ENCODE measurements at places on chromosomes 3 and 15. TPM values are rescaled to one million over a fixed set of nuclear protein-coding genes. Genes with fewer than 3 reads are reported as not detected.

GRCh38 chr3:67737906-67738865 is 83.8 kb upstream of the SUCLG2 start:
- no peak for DNase-seq

- DNase-seq = no peak
Observed at GRCh38 chr15:69357773-69358771, 56.1 kb upstream of the KIF23 start.

DNA sequence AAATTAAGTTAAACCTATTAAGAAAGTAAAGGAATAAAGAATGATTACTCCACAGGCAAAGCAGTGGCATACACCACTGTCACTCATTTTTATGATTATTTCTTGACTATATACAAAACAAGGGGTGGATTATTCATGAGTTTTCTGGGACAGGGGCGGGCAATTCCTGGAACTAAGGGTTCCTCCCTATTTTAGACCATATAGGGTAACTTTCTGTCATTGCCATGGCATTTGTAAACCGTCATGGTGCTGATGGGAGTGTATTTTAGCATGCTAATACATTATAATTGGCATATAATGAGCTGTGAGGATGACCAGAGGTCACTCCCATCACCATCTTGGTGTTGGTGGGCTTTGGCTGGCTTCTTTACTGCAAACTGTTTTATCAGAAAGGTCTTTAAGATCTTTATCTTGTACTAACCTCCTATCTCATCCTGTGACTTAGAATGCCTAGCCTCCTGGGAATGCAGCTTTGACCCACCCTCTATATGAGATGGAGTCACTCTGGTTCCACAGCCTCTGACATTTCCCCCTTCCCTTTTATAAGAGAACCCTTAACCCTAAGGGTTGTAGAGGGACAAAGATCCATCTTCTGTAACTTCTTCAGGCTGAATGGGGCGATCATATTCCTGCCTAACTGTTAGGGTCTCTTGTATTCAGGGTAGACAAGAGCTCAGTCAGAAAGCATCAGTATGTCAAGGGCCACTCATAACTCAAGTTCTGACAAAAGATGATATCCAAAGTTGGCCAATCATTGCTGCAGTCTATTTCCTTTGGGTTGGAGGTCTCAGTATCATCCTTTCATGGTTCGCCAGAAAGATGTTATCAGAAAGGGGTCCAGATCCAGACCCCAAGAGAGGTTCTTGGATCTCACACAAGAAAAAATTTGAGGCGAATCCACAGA is 79.5 kb upstream of the LIPC start:
- DNase-seq = no peak

DNA sequence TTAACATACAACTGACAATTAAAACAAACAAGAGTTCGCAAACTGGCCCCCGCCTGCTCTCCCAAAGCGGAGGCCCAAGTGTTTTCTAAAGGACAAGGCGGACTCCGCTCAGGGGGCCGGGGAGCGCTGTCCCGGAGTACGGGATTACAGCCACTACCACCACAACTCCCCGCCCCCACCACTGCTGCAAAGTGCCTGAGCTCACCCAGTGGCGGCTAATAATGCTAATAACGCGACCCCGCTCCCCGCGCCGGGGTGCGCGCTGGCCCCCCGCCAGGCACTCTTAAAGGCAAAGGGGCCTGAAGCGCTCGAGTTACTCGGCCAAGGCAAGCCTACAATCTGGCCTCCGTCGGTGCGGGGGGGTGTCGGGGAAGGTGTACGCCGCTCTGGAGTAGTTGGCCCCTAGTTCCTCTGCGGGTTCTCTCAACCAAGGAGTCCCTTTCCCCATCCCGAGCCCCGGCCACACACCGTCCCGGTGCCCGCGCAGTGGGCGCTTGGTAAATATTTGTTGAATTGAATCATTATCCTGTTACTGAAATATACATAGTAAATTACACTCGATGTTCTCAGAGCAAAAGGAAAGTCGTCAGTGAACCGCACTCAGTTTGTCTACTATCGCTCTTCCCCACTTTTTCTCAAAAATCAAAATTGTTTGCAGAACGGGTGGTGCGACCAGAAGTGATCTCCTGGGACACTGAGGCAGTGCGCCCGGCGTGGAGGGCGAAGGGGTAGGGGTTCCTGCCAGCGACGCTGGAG is 827 bp downstream of the WNT5A start:
- DNase-seq = no peak

DNA sequence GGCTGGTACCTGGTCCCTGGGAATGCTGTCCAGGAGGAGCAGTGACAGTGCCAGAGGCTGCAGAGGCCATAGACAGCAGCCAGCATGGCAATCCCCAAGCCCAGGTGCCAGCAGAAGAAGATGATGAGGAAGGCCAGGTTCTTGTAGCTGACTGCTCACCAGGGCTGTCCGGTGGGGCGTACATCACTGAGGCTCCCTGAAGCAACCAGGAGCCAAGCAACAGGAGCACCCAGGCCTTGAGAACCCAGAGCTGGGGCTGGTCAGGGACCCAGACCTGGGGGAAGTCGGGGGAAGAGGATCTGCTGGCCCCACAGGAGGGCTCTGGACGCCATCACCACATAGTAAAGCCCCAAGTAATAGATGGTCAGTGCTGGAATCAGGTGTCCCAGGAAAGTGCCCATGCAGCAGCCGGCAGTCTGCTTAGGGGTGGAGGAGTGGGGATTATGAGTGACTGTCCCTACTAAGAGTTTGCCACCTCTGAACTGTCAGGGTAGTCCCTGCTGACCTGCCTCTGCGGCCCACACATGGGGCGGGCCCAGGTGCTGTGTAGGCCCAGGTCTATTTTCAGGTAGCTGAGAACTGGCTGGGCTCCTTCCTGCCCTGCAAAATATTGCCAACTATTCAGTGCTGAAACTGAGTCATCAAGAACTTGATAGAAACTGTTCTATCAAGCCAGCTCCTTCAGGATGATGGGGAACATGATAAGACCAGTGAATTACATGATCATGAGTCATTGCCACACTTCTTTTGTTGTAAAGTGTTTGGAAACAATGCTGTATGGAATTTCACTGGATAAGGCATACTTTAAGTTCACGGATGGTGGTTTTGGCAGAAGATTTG is 68.7 kb downstream of the CHRD start:
- no peak for DNase-seq

DNA sequence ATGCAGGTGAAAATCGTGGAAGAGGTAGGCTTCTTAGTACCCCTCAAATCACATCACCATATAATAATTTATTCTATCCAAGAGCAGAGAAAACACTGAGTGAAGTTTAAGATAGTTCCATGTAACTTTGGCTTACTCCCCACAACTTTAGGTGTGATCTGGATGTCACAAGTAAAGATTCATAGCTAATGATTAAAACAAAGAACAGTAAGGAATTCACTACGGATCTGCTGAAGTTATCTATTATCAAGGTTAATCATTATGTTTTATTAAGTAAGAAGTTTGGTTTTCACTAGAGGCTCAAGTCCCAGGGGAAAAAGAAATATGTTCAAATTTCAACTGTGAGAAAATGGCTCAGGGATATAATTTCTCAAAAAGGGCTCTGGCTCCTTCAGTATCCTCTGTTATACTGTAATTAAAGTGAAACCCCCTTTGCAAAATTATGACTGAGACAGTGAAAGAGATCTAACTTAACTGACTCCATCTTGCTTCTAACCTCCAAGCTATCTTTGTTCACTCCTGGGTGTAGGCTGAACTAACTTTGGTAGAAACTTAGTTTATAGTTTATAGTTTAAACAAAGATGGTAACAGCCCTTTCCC is 17.1 kb downstream of the CD80 start:
- no peak for DNase-seq

- no peak for DNase-seq
Observed at GRCh38 chr3:128480717-128481437, 12.1 kb downstream of the GATA2 start.

DNA sequence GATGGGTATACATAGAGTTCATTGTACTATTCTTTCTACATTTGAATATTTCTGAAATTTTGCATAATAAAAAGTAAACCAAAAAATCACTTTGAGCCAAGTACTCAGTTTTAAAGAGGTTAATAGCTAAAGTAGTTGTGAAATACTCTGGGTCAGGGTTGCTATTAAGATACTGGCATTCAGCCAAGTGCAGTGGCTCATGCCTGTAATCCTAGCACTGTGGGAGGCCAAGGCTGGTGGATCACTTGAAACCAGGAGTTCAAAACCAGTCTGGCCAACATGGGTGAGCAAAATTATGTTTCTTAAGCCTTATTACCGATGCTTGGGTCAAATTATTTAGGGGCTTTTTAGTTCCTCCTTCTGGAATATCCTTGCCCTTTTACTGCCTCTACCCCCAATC is 122.0 kb upstream of the MELTF start:
- no peak for DNase-seq

DNA sequence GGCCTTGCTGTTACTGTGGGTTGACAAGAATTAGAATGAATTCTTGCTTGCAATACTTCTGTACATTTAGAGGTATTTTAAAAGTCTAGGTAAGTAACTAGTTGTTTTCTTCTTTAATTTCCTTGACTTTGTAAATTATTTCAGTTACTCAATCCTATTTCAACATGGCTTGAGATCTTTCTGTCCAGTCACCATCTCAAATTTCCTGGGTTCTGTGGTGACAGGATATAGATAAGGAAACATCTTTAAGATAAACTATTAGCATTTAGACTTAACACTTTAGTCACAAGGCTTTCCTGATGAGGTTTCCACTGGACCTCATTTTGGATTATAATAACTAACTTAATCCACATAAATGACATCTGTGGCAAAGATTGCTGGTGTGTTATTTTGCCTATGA is 195.9 kb upstream of the DPH6 start:
- DNase-seq = no peak

- peak; percentile 58 for DNase-seq
Observed at GRCh38 chr15:31271711-31272557, 54.7 kb upstream of the KLF13 start.

GRCh38 chr15:52876991-52877663 is 87.0 kb upstream of the ONECUT1 start:
- DNase-seq = no peak

GRCh38 chr15:41713047-41713446 is 52.8 kb downstream of the MGA start:
- DNase-seq = no peak

GRCh38 chr3:192275741-192276355 is 451.5 kb downstream of the FGF12 start:
- no peak for DNase-seq

DNA sequence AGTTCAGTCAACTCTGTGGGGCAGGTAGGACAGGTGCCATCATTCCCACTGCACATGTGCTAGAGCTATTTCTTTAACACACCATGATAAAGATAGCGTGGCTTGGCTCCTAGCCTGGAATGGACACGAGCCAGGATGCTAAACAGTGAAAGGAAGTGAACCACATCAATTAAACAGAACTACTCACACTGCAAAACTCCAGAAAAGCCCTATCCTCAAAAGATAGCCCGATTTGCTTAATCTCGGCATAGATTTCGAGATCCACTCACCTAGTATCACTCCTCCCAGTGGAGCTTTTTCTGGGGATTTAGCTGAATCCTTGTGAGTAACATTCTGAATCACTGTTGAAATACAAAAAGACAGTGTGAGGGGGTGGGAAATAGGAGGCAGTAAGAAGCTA is 118.0 kb downstream of the ABI3BP start:
- no peak for DNase-seq

DNA sequence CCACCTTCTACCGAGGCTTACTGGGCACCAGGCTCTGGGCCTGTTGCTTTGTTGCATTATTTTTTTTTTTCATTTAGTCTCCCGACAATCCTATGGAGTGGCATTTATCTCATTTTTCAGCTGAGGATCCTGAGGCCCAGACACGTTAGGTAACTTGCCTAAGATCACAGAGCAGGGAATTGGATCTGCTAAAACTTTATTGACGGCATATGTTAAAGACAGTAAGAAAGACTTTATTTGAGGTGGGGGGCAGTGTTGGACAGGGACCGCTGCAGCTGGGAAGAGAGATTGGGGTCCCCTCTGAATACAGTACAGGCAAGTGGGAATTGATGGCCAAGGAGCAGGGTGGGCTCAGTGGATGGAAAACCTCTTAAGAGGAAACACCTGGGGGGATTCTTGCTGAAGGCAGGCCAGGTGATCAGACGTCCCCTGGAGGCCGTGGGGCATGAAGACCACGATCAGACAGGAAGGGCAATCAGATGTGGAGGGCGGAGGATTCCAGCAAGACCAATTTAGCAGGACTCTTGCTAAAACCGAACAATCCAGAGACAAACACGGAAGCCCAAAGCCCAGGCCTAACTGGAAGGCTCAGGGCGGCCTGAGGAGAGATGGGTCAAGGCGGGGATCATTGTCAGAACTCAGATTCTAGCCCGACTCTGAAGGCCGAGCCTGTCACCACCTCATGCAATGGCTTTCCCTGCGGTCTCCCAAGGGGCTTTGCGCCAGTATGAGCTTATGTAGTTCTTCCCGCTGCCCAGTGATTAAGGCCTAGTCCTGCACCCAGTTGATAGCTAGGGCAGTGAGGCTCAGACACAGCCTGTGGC is 53.7 kb downstream of the RGMA start:
- peak; percentile 53 for DNase-seq

GRCh38 chr3:105700575-105700974 is 168.2 kb downstream of the CBLB start:
- no peak for DNase-seq

DNA sequence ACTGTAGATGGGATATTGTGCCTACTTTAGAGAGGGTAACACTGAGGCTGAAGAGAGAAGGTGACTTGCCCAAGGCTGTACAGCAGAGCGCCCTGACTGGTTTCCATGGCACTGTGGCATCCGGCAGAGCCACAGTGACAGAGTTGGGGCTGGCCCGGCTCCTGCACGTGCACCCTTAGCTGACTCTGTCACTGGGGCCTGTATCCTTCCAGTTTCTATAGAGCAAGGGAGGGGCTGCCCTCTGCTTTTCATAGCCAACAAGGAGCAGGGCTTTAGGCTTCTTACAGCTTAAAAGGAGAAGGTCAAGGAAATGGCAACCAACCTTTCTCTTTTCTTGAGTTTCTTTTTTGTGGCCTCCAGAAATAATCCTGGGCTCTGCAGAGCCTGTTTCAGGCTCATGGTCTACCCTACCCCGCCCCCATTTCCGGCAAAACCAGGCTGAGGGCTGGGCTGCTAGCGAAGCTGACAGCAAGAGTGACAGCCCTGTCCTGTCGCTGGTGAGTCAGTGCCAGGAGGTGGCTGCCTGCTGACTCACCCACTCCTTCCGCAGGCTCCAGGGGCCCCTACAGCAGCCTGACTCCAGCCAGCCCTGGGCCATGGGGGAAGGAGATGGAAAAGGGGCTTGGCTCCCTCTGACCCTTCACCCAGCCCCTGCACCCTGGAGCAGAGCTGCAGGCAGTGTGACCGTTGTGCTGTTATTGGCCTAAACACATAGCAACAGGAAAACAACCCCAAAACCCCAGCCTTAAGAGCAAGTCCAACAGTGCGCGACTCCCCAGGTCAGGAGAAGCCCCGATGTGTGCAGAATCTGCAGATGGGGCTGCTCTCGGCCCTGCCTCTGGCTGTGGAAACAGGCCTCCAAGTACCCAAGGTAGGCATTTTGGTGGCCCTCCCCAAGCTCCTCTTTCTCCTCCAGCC is 29.8 kb downstream of the SLC6A6 start:
- DNase-seq = peak; percentile 96

GRCh38 chr3:71156062-71156665 is 427.4 kb downstream of the FOXP1 start:
- DNase-seq = no peak

Gene CCR1
- total RNA-seq = 10.2 TPM

Gene SCAANT1
- not detected for total RNA-seq

Gene CLSTN2
- total RNA-seq = 65.8 TPM

Gene LEKR1
- total RNA-seq = not detected

Gene BCL2A1
- not detected for total RNA-seq

Gene MKRN2OS
- total RNA-seq = not detected

Gene IRAK2
- 1.3 TPM for total RNA-seq

Gene TOPAZ1
- not detected for total RNA-seq

Gene LTK
- not detected for total RNA-seq

Gene CD200R1
- not detected for total RNA-seq

Gene UROC1
- not detected for total RNA-seq
